ENCODE measurements at places on chromosomes 1 and 21. TPM values are rescaled to one million over a fixed set of nuclear protein-coding genes. Genes with fewer than 3 reads are reported as not detected.

HPDL gene
- 0.19 TPM for total RNA-seq

DMBX1 gene
- total RNA-seq, result not detected

TRIM46 gene
- total RNA-seq, result 4.2 TPM

LENEP gene
- total RNA-seq, result 0.99 TPM

RHOU gene
- 0.87 TPM for total RNA-seq

ALG14 gene
- total RNA-seq, result 4.3 TPM

Data from aortic smooth muscle cell (primary cell).